ENCODE measurements at places on chromosomes 12 and 14.

DNA sequence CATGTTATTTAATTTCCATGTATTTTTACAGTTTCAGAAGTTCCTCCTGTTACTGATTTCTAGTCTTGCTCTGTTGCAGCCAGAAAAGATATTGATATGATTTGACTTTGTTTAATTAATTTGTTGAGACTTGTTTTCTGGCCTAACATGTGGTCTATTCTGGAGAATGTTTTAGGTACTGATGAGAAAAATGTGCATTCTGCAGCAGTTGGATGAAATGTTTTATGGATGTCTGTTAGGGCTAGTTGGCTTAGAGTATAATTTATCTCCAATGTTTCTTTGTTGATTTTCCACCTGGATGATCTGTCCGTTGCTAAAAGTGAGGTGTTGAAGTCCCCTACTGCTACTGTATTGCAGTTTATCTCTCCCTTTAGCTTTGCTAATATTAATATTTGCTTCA, 54.4 kb downstream of the GPR137C start:
- DNase-seq: no peak

- no peak for DNase-seq
These were observed 8.1 kb upstream of the FGF23 start for GRCh38 chr12:4387607-4388006.

DNA sequence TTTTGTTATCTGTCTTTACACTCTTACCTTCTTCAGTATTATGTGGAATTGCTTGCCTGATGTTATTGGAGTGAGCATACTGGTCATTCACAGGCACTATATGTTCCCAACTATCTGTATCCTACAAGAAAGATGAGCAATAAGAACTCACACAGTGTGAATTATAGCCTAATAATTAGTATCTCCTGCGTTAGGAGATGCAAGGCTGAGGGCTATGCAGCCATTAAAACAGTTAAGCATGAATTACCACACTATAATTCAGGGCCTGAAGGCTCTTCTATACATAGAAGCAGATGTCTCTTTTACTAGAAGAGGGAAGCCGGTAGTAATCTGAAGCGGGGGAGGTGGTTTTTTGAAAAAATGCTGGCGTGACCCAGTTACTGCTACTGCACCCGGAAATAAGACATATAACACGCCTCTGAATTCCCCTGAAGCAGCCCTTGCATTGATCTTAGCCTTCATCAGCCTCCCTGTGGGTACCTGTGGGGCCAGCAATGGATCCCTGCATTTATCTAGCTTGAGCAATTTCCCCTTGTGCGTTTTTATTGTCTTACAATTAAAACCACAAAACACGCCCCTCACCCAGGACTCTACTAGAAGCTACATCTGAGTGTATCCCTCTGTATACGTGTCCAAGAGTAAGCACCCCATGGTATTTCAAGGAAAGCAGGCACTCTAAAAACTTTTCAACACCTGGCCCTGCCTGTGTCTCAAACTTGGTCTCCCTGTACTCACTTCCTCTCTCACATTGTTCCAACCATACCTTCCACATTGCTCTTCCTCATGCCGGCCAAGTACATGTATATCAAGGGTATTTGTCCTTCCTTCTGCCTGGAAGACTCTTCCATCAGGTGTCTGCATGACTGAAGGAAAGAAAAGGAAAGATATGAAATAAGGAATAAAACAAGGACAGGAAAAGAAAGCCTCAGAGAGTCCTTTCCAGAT, 210.9 kb upstream of the ARID2 start:
- peak; percentile 44 for DNase-seq

DNA sequence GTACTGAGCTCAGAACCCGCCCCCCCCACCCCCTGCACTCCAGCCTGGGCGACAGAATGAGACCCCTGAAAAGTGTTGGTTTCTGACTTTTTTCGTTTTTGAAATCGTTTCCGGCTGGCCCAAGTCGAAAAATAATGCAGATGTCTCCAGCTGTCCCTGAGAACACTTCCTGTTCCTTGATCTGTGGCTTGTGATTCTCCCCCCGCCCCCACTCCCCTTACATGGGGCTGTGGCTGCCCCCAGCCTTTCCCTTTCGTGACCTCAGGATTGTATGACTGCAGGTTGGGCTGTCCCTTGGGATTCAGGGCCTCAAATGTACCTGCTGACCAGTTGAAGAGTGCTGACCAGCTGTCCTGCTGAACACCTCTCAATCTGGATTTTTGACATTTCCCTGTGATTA, 34.1 kb downstream of the NOC4L start:
- DNase-seq: peak; percentile 62

Measured in suppressor macrophage (primary cell).